ENCODE measurements at places on chromosomes 5 and 9.

GRCh38 chr9:104232781-104233341 lies 138.8 kb downstream of the SMC2 start:
- DNase-seq = peak; percentile 56

DNA sequence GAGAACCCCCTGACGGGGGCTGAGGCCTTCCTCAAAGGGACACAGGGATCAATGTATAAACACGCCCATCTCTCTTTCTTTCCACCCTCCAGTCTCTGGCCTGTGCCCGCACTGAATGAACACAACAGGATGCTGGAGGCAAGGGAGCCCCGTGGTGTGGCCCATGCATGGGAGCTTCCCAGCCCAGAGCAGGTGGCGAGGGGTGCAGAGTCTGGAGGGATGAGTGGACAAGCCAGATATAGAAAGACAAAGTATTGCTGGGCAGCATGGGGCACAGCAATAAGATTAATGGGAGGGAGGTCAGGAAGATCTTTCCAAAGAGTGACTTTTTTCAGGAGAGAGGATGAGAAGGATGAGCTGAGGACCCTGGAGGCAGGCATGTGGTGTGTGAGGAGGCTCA lies 103.7 kb downstream of the C5orf15 start:
- no peak for DNase-seq

- no peak for DNase-seq
These were observed 74.0 kb downstream of the HRH2 start for GRCh38 chr5:175731756-175732465.

GRCh38 chr9:76827296-76828080 lies 63.2 kb downstream of the PCA3 start:
- no peak for DNase-seq

DNA sequence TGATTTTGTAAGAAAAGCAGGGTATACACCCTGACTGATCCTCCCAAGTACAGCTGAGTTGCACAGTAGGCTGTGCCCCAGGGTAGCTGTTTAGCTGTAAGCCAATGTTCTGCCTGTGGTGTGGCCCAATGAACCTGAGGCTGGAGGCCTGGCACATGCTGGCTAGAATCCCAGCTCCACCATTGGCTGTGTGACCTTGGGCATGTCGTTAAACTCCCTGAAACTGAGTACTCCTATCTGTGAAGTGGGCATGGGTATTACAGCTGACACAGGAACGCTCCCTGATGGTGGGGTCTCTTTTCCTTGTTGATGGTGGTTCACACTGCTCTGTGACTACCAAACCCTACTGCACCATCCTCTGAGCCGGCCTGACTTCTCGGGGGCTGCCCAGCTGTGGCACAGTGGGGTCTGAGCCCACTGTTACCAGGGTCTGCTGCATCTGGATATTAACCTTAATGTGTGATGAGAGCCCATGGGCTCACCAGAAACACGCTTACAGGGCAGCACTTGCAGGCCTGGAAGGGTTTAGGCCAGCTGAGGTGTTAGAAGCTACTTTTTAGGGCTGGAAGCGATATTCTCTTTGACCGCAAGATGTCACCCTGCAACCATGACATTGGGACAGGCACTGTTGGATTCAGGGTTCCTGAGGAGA lies 7.0 kb upstream of the GADD45G start:
- DNase-seq = peak; percentile 80

DNA sequence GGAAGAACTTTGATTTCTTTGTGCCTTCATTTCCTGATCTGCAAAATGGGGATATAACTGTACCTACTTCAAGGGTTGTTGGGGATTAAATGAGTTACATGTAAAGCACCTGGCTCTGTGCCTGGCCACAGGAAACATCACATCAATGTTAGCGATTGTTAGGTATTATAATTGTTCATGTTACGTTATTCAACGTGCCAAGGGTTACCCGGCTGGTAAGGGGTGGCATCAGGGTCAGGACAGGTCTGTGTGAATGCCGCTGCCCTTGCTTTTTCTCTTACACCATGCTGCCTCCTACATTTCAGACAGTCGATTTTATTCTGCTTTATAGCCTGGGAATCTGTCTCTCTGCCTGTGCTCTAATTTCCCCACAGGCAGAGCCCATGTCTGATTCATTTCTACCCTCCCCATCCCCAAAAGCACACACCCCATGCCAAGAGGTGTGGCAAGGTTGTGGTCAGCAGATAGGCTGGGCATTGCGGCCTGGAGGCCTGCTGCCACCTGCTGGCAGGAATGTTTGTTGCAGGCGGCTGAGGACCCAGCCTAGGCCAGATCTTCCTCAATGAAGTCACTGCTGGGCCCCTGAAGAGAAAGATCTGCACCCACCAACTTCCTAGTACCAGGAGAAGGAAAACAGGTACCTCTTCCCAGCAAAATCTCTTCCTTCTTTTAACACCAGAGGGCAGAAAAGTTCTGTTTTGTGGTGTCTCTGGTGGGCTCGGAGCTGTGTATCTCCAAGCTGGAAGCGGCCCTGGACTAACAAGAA lies 5.3 kb downstream of the ANKS6 start:
- DNase-seq = peak; percentile 93

DNA sequence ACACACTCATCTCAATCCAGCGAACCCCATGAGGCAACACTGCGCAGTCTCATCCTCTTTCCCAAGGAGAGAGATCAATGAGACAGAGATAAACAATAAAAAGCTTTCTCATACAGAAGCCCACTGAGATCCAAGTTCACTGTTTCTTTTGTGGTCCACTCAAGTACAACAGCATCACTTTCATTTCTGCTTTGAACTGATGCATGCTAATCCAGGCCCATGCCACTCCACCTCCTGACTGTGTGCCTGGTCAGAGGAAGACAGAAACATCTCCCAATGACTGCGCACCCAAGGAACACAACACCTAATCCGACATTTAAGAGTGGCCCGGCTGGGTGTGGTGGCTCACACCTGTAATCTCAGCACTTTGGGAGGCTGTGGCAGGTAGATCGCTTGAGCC lies 104.0 kb downstream of the SERINC5 start:
- no peak for DNase-seq
